ENCODE measurements at places on chromosomes 12 and 14.

GRCh38 chr14:100192250-100192671 is 32.8 kb upstream of the DEGS2 start:
- DNase-seq, result no peak

DNA sequence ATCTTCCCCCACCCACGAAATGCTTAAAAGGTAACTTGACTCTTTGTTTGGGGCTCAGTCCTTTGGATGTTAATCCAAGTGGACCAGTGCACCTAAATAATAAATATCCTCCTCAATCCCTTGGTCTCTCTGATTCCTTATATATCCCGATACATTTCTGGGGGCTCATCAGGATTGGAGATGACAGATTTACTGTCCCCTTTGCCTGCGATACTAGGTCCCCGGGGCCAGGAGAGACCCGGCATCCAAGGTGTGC is 26.3 kb downstream of the KLRK1 start:
- DNase-seq, result peak; percentile 38

GRCh38 chr12:104742551-104743201 is 215.4 kb downstream of the SLC41A2 start:
- DNase-seq, result no peak

DNA sequence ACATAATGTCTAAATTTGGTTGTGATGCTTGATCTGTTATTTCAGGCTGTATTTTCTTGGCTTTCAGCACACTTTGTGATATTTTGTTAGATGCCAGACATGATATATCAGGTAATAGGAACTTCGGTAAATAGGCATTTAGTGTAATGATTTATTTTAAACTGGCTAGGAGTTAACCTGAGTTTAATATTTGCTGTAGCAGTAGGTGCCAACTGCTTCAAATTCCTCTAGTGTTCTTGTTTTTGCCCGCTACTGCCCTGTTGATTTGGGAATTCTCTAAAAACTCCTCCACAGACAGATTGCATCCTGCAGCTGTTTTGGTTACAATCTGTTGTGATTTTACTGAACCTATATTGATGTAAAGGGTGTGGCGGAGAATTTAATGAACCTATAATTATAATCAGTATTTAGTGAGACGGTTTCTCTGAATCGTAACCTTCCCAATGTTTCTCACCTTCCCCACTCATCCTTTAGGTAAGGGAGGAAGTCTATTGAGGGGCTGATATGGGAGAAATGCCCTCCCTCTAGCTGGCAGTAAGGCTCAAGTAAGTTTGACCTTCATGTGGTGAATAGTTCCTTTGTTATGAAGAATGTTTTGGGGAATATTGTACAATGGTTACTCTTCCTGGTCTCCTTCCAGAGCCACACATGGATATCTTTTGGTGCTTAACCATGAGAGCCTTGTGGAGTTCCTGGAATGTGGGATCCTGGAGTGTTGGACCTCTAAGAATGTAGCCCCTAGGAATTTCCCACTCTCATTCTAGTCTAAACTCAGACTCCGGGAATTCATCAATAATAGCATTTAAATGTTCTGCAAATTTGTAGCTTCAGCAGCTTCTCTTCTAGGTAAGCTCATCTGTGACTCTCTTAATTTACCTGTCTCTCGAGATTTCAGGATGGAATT is 634.1 kb downstream of the FSCB start:
- DNase-seq, result no peak

GRCh38 chr12:49223590-49224369 is 34.9 kb upstream of the TUBA1A start:
- no peak for DNase-seq

DNA sequence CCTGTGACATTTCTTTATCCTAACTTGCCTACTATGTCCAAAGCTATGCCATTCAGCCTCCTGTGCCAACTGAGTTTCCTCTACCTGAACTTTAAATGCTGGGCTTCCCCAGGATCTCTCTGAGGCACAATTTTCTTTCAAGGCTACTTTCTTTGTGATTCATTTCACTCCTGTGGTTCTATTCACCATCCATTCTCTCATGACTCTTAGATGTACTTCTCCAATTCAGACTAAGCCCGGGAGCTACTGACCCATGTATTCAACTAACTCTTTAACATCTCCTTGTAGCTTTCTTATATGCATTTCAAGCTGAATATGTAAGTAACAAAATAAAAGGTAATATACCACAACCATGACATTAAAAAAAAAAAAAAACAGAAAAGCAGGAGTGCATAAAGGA is 738.9 kb upstream of the USP15 start:
- DNase-seq, result no peak

DNA sequence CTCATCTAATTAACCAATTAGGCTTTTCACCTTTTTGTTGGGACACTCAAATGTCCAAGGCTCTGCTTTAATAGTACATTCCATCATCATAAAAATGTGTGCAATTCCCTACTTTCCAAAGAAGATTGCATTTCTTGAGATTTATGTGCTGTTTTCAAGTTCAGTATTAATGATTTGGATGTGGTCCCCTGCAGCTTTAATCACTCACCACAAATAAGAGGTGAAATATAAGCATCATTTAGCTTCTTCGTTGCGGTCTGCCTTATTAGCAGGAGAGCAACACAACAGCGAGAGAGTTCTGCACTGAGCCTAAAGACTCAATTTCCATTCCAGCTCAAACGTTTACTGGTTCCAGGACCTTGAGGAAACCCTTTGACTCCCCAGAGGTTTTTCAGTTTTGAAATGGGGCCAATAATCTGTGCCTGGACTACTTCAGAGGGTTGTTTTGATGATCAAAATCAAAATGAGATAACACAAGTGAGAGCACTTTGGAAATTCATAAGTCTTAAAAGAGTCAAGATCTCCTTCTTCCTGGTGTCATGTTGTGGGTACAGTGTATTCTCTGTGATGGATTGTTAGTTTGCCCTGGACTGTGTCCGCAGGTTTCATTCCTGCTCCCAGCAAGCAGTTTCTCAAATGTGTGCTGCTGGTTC is 53.1 kb downstream of the RERG start:
- no peak for DNase-seq

DNA sequence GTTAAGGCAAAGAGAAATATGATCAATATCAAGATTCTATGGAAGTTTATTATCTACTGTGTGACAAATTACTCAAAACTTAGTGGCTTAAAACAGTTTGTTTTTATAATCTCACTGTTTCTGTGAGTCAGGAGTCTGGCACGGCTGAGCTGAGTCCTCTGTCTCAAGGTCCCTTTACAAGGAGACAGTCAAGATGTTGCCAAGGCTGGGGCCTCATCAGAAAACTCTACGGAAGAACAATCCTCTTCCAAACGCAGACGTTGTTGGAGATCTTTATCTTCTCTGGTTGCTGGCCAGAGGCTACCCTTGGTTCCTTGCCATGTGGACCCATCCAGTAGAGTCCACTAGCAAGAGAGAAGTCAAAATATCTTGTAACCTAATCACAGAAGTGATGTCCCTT is 100.6 kb upstream of the CCND2 start:
- no peak for DNase-seq

DNA sequence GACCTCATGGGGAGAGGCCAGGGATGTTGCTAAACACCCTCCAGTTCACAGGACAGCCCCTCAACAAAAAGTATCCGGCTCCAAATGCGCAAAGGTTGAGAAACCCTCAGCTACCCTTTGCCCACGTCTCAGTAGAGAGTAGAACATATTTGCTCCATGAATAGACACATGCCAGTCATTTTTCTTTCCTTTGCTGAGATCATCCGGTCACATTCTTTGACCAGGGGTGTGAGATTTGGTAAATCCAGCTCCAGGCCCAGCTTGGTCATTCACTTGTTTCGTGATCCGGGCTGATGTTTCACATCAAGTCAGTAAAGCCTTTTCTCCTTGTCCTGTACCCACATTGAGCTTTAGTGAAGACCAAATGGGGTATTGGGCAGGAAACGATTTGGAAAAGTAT is 83.6 kb upstream of the LHX5 start:
- DNase-seq, result no peak

DNA sequence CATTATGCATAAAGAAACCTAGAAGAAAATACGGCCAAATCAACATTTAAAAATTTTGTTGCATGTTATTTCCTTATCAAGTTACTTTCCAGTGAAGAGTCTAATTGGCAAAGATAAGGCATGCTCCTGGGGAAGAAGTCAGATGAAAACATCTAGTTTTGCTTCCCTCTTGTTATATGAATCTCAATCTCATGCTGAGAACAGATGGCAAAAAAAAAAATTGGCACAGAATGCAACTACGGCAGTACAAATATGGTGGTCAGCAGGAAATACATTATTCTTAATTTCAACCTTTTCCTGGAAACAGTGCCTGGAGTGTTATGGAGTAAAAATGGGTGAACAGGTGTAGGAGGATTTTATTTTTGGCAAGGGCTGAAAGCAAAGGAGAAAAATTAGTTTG is 32.8 kb downstream of the HECTD4 start:
- no peak for DNase-seq

- no peak for DNase-seq
These were observed 28.0 kb downstream of the LGALS3 start for GRCh38 chr14:55157080-55157479.

DNA sequence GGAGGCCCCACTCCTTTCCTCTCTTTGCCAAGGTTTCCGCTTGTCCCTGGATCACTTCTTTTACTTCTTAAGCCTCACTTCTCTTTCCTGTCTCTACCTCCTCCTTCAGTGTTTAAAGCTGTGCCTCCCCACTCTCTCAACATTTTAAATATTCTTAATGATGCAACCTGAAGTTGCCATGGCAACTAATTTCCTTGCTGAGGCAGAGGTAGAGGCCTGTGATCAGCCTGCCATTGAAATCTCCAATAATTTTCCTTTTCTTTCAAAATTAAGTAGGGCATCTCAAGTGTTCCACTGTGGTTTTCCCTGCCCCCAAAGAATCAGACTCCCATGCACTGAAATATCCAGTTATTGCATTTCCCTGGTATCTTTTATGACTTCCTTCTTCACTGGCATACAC is 108.6 kb upstream of the VRK1 start:
- no peak for DNase-seq

GRCh38 chr14:68633131-68633991 is 159.5 kb downstream of the ZFP36L1 start:
- DNase-seq, result no peak

DNA sequence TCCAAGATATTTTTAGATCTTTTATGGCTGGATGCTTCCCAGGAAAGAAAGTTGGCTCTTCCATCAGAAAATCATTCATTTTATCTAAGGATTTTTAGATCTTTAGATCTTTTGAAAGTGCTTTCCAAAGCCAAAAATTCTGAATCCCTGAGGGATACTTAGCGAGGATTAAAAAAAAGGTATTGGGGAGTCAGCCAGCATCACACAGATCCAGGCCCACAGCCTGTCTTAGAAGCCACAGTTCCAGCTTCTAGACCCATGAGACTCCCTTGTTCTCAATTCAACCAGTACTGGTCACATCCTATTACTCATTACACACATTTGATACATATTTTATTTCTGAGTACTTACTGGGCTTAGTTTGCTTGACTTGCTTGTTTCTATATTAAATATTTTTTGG is 49.9 kb downstream of the TSPAN8 start:
- no peak for DNase-seq

DNA sequence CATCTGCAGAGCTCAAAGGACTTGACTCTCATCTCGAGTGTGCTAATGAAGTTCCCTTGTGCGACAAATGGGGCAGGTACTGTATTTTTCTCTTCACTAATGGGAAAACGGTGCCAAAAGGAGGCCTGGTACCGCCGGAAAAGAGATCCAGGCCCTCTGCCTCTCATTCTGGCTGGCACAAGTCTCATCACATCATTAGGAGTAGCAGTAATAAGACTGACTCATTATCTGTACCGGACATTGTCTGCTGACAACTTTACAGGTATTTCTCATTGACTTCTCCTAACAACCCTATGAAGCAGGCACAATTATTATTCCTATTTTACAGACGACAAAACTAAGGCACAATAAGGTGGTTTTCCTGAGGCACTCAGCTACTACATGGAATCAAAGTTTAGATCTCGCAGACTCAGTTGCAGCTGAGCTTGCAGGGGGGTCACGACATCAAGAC is 668 bp downstream of the APPL2 start:
- DNase-seq, result no peak

DNA sequence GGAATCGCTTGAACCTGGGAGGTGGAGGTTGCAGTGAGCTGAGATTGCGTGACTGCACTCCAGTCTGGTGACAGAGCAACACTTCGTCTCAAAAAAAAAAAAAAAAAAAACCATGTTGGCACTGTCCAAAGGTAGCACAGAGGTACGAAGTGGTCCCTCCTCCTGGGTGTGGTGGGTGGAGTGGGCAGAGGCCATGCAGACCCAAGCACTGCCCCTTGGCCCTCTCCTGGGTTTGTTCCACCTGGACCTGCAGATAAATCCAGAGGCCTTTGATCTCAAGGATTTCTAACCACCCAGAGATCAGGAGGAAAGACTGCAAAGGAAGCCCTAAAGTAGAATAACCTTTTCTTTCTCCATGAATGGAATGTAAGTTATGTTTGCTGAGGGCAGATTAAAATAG is 8.7 kb upstream of the GALNT6 start:
- DNase-seq, result no peak

DNA sequence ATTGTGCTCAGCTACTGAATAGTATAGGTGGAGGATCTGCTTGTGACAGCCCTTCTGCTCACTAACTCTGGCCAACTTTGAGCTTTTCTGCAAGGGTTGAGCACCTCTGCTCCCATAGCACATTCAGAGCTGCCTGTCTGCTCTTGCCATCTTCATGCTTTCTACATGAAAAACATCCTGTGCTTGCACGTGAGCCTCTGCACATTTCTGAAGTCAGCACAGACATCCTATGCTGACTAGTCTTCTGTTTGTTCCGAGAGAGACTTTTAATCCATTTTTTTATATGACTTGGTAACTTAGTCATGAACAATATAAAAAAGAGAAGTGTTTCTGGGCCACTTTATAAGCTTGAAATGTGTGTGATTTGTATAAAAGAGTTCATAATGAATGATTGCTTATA is 969.3 kb downstream of the TMTC2 start:
- no peak for DNase-seq

DNA sequence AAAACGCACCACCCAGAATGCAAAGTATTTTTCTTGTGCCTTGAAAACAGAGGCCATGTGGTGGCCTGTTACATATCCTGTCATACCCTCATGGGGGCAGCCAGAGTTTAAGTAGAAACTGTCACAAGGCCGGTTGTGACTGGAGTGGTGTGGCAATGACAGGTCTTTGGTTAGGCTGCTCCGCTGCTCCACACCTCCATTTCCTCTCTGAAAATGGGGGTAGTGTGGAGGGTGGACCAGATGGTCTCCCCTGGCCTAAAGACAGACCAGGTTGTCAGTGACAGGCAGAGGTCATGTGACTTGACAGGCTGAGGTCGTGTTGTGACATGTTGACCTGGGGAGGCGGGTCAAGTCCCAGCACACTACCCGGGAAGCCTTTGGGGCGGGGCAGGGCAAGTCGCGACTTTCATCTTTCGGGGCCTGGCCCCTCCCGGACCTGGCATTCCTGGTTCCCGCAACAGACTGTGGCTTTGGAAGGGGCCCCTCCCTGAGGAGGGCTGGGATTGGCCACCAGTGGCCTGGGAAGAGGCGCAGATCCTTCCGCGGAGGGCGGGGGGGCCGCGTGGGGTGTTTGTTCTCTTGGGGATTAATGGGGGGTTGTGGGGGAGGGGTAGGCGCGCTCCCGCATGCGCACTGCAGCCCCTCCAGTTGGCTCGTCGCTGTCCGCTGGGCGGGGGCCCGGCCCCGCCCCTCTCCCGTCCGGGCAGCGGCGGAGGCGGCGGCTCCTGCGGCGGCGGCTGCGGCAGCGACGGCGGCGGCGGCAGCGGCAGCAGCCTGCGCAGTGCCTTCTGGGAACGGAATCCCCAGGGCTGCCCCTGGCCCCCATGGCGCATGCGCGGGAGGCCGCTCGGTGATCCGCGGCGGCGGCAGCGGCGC is at the start of gene MBD6:
TSS of gene MBD6 (plus strand) at position 814 of the 876 bp plus-strand sequence. CDS start 1,480 bp downstream, outside the sequence.
- DNase-seq, result peak; percentile 90
